ENCODE measurements at places on chromosomes 3 and 15.

- no peak for DNase-seq
Measured at GRCh38 chr3:61927332-61927731, 366.0 kb downstream of the PTPRG start.

- no peak for DNase-seq
Measured at GRCh38 chr15:81901319-81901718, 144.5 kb downstream of the MEX3B start.

DNA sequence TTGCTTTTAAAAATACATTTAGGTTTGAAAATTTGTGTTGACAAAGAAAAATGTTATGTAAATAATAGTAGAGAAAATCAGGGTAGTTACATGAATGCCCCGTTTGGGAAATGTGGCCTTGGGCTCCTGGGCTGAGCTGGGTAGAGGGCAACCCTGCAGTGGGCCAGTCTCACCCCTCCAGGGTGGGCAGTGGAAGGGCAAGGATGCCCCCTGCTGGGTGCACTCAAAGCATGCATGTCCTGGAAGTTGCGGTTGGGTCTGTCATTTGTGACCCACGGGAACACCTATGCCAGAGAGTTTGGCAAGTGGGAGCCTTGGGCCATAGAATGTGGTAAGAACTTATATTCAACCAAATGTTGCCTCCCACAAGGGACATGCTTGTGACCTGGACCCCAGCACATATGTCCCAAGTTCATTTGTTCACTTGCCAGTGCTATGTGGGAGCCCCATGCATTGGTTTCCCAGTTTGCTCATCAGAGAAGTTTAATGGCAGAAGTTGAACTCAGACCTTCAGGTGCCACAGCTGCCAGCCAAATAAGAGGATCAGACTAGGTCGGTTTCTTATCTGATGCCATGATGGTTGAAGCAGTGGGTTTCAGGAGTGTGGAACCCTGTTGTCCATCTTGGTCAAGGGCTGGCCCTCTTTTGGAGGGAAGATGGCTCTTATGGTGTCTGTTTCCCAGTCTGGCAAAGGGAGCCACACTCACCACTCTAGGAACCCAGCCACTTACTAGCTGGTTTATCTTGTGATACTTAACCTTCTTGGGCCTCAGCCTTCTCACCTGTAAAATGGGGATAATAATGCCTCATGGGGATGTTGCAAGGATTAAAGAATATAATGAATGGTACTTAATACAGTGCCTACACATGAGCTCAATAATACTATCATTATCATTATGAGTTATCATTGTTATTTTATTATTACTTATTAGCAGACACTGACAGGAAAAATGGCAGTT, 2.5 kb upstream of the PLCB2 start:
- no peak for DNase-seq

GRCh38 chr3:12591456-12591855, 34.6 kb downstream of the MKRN2 start:
- DNase-seq = no peak

- no peak for DNase-seq
Measured at GRCh38 chr3:14158370-14158769, 20.0 kb downstream of the XPC start.

DNA sequence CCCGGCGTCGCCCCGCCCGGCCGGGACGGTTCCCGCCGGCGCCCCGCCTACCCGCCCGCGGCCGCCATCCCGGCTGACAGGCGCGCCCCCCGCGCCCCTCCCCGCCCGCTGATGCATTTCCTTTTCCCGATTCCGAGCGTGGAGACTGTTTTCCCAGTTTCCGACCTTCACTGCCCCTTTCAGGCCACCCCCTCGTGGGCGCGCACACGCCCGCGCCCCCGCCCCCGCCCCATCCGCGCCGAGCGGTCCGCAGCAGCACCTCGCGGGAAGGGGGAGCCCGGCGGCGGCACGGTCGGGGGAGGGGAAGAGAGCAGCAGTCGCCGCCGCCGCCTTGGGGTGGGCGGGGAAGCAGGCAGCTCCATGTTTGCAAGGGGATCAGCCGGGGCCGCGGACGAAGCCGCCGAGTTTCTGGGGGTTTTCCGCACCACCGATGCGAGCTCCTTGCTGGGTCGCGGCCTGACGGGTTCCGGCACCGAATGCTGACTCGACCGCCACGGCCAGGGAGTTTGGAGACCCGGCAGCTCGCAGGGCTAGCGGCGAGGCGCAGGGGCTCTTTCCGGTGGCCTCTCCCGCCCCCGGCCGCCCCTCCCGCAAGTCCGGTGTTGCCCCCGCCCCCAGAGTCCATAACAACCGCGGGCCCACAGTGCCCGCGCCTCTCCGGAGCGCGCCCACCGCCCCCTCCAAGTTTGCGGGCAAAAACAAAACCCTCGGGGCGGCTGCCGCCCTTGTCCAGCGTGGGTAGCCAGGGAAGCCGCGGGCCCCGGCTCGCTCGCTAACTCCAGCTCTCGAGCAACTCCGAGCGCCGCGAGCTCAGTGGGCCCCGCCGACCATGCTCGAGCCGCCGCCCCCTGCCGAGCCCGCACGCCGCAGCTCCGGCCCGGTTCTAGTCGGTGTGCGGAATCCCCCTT, 3.2 kb upstream of the SIN3A start:
- DNase-seq = peak; percentile 87

DNA sequence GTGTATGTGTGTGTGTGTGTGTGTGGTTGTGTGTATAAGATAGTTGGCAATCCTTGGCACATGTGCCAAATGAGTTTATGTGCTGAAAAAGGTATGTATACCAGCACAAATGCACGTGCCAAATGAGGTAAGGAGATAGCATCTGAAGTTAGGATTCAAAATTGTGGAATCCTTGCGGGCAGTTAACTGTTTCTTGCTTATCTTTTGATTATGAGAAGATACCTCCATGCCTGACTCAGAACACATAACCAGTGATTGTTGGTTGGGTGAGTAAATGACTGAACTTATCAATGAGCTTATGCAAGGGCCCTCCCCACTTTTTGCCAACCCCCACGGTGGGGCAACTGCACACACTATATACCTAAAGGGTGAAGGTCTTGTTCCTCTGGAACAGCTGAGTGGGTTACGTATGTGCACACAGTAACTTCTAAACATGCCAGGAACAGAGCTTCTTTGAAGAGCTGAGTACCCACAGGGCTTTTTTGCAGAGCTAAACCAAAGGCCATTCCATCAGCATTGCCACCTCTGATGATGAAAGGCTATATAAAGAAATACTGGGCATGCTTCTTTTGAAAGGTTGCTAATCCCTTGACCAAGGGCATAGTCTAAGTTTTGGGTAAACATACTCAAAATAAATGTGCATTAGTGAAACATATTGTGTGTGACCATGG, 60.1 kb downstream of the MEIS2 start:
- DNase-seq = no peak

DNA sequence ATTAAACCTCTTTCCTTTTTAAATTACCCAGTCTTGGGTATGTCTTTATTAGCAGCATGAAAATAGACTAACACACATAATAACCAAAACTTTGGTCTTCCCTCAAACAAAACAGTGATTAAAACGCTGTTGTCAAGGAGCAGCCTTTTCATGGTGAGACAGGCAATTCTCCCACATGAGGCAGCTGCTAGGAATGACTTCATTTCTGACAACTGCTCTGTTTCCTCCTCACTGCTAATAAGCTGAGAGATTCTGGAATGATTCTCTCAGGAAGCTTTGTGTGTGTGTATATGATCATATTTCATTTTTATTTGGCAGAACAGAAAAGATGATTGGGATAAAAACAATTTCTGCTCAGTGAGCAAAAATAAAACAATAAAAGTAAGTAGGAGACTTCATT, 580.6 kb upstream of the ADAMTS9 start:
- no peak for DNase-seq

DNA sequence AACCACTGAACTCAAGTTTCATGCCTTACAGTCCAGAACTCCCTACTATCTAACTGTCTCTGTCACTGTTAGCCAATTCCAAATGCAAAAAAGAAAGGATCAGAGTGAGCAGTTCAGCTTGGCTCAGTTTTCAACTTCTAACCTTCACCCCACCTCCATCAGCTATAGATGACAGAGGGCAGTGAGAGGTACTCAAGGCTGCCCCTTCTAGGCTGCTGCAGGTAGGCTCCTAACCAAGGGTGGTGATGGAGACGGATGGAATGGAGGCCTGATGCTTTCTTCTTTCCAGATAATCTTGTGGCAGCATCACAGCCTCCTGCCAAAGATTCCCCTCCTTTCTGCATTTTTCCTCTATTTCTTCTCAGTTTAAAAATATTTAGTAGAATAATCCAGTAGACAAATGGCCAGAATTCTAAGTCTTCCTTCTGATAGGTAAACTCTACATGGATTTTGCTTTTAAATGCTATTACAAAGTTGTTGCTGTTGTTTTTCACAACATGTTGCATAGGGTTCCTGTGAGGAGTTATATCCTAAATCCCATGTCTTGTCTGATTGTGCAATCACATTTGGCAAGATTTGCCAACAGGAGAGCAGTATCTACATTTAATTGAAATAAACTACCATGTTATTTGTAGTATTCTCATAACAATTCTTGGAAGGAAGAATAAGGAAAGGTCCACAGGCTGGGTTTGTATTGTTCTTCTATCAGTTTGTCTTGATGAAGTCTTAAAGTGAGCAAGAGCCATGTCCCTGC, 301.6 kb upstream of the TRIM42 start:
- DNase-seq = no peak

DNA sequence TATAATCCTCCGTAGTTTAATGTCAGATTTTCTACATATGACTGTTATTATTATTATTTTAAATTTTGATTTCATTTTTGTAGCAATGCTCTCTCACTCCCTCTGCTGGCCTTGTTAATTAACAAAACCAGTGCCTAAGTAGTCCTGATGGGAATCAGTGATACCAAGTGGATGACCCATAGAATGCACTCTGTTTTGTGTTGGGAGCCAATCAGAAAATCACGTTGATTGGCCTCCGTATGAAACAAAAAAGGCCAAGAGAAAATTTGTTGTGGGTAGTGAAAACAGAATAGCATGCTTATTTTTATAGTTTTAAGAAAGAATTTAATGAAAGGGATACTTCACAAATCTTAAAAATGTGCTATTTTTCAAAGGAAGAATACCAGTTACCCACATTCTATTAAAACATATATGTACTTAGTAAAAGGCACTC, 34.4 kb upstream of the MEIS2 start:
- no peak for DNase-seq

- peak; percentile 91 for DNase-seq
Measured at GRCh38 chr15:68620721-68621527, 42.1 kb downstream of the CORO2B start.

- no peak for DNase-seq
Measured at GRCh38 chr3:19888428-19889152, 45.4 kb downstream of the EFHB start.

- DNase-seq = no peak
Measured at GRCh38 chr3:152155246-152156020, 113.3 kb upstream of the MBNL1 start.

DNA sequence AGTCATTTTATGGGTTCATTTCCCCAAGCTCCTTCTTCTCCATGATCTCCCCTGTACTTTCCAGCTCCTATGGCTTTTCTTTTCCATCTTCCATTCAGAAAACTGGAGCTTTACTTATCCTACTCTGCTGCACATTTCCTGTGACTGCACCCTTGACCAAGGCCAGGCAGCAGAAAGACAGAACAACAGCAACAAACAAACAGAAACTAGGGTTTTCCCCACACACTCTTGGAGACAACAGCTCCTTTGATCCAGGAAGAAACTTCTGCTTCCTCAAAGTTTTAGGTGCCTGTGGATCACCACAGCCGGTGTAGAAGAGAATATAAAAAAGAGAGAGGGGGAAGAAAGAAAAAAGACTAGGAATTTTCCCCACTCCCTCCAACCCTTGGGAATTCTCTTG, 342.3 kb upstream of the CFAP20DC start:
- DNase-seq = no peak

DNA sequence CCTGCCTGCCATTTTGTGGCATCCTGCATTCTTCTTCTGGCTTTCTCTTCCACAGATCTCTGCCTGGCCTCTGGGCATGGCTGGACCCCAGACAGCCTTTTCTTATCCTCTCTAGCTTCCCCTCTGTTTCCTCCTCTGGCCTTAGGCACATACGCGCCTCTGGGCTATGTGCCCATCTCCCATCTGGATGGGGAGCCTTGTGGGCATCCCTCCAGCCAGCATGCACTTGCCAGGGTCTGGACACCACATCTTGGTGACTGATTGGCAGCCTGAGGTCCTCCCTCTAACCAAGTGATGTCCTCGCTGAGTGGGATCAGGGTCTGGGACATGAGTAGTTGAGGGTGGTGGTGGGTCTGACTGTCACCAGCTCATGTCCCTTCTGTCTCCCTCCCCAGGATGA, 12.8 kb downstream of the PLEKHO2 start:
- DNase-seq = no peak

DNA sequence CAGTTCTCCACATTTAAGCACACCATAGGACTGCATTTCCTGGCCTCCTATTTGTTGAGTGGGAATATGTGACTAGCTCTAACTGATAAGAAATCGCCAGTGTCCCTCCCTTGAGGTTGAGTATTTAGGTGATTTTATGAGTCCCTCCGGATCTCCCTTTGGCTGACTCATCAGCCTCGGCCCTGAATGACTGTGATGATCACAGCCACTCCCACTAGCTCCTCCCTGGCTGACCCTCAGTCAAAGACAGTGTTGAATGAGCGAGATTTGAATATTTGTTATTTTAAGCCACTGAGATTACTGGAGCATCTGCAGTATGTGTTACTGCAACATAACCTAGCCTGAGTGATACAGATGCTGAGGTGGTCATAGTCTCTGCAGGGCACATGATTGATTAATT, 515.3 kb downstream of the EPHB1 start:
- no peak for DNase-seq

GRCh38 chr3:165859061-165859460, 21.8 kb upstream of the BCHE start:
- no peak for DNase-seq

DNA sequence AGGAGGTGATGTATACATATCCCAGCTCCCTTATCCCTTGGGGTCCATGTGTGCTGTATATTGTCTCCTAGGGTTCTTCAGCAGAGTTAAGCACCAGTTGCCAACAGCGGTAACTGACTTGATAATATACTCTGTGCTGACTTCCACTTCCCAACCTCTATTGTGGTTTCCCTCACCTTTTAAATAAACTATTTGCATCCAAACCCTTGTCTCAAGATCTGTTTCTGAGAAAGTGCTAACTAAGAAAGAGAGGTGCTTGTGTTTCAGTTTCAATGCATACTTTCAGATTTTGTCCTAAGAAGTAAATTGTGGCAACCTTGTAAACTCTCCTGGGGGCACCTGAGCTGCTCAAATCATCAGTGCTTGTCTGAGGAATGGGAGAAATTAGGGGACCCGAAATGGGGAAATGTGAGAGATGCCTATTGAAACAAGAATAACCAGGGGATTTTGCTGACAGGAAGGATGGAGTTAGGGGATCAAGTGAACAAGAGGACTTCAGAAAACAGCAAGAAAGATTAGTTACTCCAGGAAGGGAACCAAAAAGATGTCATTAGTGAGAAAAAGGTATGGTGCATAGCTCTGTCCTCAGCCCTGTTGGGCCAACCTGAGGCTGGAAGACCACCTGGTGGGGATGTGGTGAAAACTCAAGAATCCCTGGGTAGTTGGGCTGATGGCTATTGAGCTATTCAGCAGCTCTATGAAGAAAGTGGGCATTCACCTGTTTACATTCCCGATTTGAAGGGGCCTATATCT, 50.9 kb upstream of the MRPL3 start:
- no peak for DNase-seq

- no peak for DNase-seq
Measured at GRCh38 chr3:150960708-150961684, 11.5 kb downstream of the CLRN1 start.

GRCh38 chr3:125214738-125215137, 2.2 kb upstream of the SLC12A8 start:
- no peak for DNase-seq

GRCh38 chr3:120419797-120420196, 31.0 kb downstream of the FSTL1 start:
- no peak for DNase-seq

All from nucleus accumbens (tissue), 56 donors.